ENCODE measurements at places on chromosomes 11 and 22. TPM values are rescaled to one million over a fixed set of nuclear protein-coding genes. Genes with fewer than 3 reads are reported as not detected.
A peak's percentile ranks its signal among the peaks of the same experiment; 100 is the strongest.

Gene ROBO3
- total RNA-seq: 25.0 TPM

Gene PAMR1
- 5.0 TPM for total RNA-seq

Gene GNG3
- total RNA-seq: not detected

Gene ZC3H12C
- total RNA-seq: 3.9 TPM

Gene GCAT
- 2.0 TPM for total RNA-seq

GRCh38 chr11:12655842-12656241 lies 18.4 kb upstream of the TEAD1 start:
- no peak for DNase-seq

- peak; percentile 44 for DNase-seq
These were observed 24.2 kb upstream of the KCNJ11 start for GRCh38 chr11:17412488-17413180.

- no peak for DNase-seq
These were observed 64.0 kb upstream of the PTPRJ start for GRCh38 chr11:47916361-47916841.

DNA sequence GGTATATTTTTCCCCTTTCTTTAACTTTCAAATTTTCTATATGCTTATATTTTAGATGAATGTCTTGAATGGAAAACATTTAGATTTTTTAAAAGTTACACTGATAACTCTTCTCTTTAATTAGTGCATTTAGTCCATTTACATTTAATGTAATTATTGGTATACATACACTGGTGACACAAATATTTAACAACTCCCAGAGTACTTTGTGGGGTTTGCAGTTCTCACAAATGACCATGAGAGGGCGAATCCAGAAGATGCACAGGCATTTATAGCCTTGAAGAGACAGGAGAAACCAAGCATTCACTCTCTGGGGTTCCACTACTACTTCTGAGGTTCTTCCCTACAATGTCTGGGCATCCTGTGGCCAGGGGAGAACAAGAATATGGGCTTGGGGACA lies 125.1 kb downstream of the TIMP3 start:
- DNase-seq: no peak

DNA sequence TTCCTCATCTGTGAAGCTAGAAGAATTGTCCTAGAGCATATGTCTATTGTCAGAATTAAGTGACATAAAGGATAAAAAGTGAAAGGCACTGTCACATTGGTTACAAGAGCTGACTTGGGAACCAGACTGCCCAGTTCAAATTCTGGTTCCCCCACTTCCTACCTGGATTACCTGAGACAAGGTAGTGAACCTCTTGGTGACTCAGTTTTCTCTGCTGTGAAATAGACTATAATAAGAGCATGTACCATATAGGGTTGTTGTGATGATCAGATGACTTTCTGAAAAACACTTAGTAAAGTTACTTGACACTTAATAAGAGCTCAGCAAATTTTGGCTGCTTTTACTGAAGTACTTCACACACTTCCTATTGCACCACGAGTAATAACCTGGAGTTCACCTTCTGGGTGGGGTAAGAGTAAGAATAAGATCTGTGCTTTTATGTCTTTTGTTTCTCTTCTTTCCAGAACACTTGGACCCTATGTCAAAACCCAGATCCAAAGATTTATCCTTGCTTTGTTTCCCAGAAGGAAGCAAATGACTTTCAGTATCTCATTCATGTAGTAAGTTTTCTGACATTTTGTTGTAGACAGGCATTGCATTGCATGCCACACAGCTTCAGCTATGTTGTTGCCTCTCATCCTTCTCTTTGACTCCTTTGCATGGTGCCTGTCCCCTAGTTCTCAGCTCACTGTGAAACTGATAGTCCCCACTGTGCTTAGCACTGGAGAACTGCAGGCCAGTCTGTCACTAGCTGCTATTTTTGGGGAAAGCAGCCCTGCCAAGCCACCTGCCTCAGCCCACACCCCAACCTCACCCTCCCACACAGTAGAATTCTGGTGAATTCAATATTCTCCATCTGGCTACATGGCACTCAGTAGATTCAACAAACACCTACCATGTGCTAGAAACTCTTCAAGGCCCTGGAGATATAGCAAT lies 121.8 kb upstream of the POU2AF2 start:
- DNase-seq: no peak

- DNase-seq: peak; percentile 63
These were observed 13.7 kb downstream of the SULT4A1 start for GRCh38 chr22:43848366-43849171.

DNA sequence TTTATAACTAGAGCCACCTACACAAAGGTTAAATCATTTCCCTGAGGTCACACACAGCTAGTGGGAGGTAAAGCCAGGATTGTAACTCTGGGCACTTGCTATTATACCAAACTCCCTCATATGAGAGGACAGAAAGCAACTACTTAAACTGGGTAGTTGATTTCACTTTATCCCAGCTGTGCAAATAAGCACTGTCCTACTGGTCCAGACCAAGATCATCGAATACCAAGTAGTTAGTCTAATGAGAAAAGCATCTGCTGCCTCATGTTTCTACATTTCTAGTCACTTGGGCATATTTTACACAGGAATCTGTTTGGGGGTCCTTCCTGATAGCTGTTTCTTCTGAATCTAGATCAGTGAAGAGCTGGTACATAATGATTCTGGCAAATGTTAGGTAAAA lies 178.6 kb upstream of the NARS2 start:
- DNase-seq: no peak

DNA sequence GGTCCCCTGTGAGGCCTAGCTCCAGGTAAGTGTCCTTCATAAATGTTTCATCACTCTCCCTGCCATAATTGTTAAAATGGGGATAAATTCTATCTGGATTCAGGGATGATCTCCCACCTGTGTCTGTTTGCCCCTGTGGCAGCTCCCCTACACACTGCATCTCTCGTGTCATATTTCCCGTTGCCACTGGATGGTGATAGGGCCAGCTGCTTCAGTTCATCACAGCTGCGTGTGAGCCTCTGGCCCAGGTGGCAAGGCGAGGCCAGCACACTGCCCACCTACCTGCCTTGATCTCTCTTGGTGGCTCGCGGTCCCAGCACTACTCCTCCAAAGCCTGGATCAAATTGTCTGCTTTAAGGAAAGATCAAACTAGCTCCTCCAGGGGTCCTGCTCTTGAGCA lies 187.4 kb downstream of the GRIK4 start:
- DNase-seq: no peak

DNA sequence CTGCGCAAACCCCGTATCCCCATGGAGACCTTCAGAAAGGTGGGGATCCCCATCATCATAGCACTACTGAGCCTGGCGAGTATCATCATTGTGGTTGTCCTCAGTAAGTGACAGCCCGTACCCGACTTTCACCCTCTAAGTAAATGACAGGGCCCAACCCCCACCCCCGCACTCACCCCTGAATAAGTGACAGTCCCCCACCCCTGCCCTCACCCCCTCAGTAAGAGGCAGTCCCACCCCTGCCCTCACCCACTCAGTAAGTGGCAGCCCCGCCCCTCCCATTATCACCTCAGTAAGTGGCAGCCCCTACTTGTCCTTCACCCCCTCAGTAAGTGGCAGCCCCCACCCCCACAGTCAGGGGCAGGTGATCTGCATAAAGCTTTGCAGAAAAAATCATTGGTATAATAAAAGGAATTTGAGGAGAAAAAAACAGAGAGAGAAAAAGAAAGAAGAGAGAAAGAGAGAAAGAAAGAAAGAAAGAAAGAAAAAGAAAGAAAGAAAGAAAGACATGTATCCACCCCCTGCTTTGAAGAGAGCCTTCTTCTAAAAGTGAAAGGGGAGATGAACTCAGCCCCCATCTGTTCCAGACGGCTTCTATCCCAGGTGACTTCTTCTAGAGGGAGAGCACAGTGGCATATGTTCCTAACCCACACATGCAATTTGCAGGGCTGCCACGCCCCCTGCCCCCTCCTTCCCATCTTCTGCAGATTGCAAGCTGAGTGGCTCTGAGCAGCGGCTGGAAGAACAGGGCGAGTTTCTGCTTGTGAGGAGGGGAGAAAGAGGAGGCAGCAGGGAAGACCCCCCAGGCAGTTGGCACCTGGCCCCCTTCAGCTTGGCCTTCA lies 12.5 kb upstream of the SMIM35 start:
- no peak for DNase-seq

GRCh38 chr11:12430351-12430750 lies 53.0 kb downstream of the PARVA start:
- DNase-seq: no peak

DNA sequence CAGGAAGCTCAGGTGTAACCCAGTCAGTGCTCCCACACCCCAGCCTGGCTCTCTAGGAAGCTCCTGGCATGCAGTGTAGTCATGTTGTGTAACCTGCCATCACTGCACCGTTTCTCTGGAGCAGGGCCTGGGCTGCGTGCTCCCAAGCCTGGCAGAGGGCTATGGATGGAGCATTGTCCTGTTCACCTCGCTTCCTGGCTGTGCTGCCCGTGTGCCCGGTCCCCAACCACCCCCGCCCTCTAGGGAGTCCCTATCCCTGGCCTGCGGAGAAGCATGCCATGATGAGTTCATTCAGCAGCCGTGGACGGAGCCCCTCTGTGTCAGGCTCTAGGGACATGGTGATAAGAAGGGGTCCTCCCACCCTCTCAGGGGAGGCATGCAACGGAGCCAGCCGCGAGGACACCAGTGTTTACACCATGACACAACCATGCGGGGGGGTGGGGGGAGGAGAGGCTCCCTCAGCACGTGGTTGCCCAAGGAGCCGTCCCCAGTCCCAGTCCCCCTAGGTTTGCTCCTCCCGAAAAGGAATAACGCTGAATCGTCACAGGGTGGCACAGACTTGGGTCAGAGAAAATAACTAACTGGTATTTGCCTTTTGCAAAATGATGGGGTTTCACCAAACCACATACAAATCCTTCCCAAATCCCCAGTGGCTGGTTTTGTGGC lies 73.1 kb downstream of the FBLN1 start:
- DNase-seq: peak; percentile 48

DNA sequence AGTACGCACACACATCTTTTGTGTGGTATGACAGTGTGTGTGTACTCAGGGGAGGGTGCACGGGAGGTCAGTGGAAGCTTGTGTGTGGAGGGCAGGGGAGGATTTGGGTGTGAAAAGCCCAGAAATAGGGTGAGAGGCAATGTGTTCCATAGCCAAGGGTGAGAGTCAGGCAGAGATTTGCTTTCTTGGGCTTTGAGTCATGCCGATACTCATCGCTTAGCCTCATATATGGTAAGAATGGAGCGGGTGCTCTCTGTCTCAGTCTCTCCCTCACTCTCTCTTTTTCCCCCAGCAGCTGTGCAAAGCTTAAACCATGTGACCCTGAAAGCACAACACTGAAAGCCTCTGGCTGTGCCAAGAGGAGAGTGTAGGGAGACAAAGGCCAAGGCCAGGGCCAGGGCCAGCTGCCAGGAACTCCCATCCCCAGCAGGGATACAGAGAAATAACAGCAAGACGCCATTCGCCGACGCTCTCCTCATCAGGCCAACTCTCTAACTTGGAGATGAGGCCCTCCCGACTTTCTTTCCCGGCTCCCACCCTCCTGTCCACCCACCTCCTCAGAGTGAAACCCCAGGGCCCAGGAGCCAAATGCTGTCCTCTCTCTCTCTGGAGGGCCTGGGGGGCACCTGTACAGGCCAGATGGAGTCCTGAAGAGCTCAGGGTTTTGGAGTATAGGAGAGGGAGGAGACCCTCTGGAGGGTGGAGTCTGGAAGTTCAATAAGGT lies 20.3 kb upstream of the MICAL3 start:
- peak; percentile 76 for DNase-seq

DNA sequence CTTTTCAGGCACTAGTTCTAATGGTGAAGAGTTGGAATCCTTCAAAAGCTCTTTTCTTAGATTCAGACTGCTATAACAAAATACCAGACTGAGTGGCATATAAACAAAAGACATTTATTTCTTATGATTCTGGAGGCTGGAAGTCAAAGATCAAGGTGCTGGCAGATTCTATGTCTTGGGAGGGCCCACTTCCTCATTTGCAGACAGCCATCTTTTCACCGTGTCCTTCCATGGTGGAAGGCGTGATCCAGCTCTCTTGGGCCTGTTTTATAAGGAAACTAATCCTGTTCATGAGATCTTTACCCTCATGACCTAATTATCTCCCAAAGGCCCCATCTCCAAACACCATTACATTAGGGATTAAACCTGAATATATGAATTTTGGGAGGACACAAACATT lies 124.0 kb downstream of the NAV2 start:
- DNase-seq: no peak

DNA sequence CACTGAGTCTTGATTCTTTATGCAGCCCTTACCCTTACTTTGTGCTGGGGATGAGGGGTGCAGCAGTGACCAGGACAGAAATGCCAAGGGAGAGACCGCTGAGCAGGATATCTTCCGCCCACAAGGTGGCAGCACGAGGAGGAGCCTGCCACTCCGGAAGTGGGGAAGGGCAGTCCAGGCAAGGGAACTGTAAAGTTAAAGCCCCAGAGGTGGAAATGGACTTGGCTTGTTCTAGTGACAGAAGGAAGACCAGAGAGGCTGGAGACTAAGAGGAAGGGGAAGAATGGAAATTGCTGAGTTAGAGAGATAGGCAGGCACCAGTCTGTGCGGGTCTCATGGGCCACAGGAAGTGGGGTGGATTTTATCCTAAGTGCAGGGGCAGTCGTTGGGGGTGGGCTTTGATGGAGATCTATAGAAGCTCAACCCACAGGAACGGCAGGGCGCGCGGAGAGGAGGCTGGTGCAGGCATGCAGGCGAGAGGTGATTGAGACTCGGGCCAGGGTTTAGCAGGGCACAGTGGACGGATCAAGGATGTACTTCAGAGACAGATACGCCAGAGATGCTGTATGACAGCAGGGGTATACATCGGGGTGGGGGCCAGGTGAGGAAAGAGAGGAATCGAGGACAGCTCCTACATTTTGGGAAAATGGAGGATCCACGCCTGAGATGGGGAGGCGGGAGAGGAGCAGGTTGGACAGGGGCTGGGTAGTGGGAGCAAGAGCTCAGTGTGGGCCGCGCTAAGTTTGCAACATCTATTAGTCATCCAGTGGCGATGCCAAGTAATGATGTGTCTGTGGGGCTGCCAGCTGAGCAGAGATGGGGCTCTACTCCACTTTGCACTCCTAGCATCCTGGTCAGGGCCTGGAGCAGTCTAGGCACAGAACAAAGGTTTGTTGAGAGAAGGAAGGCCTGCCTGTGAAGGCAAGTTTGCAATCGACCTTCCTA lies 3.3 kb upstream of the GRK2 start:
- peak; percentile 93 for DNase-seq

GRCh38 chr22:33352768-33353167 lies 294.6 kb upstream of the SYN3 start:
- DNase-seq: no peak

DNA sequence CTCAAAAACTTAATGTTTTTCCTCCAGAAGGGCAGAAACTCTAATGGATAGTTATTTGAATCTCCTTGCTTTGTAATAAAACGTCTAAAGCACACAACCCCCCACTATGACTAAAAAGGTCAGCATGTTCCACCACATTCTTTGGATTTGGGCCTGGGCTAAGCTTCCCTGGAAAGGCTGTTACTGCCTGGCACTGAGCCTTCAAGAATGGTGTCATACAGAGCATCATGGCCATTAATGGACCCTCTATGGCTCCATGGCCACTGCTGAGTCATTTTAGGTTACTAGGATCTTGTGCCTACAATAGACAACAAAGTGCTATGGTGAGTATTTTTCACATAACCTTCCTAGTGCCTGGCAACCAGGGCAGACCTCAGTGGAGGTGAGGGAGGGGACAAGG lies 242.6 kb upstream of the FAT3 start:
- DNase-seq: no peak

Measured in spleen (tissue), 13 donors.